Umbilical cord (tissue), 2 donors: ENCODE measurements at places on chromosomes 16 and 17. TPM values are rescaled to one million over a fixed set of nuclear protein-coding genes. Genes with fewer than 3 reads are reported as not detected.

GRCh38 chr17:74343526-74344284, 17.7 kb downstream of the KIF19 start:
- no peak for DNase-seq

- peak; percentile 96 for DNase-seq
These were observed 16.8 kb upstream of the RMI2 start for GRCh38 chr16:11328172-11329070.

DNA sequence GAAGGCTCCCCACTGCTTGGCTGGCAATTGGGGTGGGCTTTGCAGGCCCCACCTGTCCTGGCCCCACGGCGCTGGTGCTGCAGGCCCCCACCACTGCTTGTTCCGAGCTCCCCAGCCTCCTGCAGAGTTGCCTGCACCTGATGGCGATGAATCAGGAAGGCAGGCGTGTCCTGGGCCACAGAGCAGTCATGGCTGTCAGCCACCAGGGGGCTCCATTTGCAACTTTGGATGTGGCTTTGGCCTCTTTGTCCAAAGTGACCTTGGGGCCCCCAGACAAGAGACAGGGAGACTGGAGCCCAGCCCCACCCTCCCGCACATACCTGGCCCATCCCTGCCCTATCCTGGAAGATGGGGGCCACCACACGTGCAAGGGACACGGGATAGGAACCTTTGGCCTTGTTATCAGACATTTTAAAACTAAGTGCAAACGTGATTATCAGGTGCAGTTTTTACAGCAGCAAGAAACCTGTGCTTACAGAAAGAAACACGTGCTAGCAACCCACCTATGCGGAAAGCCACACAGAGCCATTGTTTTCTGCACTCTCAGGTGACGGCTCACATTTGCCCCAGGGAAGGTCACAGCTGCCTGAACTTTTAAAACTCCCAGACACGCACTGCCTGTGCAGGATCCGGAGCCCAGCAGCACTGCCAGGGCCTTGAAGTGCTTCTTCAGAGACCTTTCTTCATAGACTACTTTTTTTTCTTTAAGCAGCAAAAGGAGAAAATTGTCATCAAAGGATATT, at the start of gene DNASE1:
DNASE1 (plus strand) TSS at position 443 of the 743 bp plus-strand sequence. CDS start 683 bp downstream, outside the sequence.
- DNase-seq = peak; percentile 35

GRCh38 chr16:14497245-14498082, 132.6 kb downstream of the PARN start:
- no peak for DNase-seq

DNA sequence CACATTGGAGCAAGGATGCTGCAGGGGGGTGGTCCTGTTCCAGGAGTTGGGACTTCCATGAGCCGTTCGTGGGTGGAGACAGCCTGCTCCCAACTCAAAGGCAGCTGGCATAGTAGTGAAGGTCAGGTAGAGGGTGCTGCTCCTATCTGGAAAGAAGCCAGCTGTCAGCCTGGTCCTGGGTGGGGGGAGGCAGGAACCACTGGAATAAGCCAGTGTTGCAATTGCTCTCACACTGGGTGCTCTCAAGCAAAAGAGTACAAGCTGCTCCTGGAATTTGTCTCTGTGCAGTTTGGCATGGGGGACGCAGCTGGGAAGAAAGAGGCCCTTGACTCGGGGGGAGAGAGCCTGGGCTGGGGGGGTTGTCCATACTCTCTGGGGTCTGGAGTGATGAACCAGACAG, 8.7 kb downstream of the CACNG5 start:
- no peak for DNase-seq

GRCh38 chr16:57619606-57620334, 8.7 kb upstream of the ADGRG1 start:
- DNase-seq = peak; percentile 72

- DNase-seq = peak; percentile 96
These were observed 61.3 kb upstream of the SDK2 start for GRCh38 chr17:73705594-73705993.

GRCh38 chr16:85329059-85329812, 217.0 kb upstream of the CIBAR2 start:
- no peak for DNase-seq

- DNase-seq = no peak
These were observed 95.5 kb upstream of the ZNF469 start for GRCh38 chr16:88287219-88287618.

DNA sequence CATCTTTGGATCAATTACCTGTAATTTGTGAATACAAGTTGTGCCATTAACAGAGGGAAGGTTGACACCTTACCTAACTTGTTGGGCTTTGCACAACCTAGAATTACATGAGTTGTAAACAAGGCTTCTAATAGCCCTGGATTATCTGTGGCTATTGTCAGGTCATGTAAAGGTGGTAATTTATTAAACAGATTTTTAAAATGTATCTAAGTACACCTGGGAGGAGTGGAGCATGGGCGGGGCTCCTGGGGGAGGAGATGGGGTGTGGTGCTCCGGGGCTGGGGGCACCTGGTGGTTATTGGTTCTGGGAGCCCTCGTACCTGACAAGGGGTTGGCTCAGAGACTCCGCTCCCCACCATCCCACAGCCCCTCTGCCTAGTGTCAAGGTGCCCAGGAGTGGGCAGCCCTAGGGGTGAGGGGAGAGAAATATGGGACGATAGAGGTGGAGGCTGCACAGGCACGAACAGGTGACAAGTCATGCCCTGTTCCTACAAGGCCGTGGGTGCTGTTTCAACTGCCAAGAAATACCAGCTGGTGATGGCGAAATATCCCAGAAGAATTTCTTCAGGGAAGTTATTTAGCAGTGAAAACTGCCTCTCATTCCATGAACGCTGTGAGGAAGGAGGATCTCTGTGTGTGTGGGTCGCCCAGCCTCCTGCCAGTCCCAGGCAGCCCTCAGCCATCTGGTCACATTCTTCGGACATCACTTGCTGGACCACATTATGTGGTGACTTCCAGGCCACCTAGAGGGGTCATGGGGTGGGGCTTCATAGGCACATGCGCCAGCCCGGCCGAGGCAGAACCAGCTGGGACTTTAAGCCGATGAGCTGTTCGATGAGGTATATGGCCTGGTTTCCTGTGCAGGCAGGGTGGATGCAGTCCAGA, 55.5 kb upstream of the IRX3 start:
- DNase-seq = no peak

- DNase-seq = no peak
These were observed 64.3 kb upstream of the RBL2 start for GRCh38 chr16:53369921-53370320.

- DNase-seq = no peak
These were observed 11.9 kb downstream of the CTRL start for GRCh38 chr16:67919622-67920221.

DNA sequence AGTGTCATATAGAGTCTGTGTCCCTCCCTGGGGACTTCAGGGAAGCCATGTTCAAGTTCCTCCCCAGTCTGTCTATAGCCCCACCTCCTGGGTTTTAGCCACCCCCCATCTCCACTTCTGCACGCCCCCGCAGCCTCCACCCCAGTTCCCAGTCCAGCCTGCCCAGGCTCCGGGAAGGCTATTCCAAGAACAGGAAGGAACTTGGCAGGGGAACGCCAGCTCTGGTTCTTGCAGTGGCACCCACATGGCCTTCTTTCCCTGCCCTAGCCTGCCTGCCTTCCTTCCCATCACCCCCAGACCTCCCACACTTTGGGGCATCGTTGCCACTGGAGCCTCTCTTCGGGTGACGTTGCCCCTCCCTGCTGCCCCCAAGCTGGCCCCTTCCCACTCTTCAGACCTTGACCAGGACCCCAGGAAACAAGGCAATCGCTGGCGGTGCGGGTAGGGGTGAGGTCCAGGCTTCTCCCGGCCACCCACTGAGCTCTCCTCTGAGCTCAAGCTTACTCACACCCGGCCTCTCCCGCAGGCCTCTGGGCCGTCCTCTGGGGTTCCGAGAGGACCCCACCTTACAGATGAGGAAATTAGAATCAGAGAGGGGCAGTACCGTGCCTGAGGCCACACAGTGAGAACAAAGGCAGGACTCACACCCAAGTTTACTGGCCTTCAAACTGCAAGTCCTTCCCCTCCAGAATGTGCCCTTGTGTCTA, 9.2 kb upstream of the CES4A start:
- peak; percentile 23 for DNase-seq

Gene SLC6A4
- total RNA-seq = 1.2 TPM

Gene ETV4
- not detected for total RNA-seq

Gene MRPL28
- total RNA-seq = 36.8 TPM

Gene NHLRC4
- total RNA-seq = 0.48 TPM

Gene KRTAP4-6
- 1.2 TPM for total RNA-seq

Gene OR2C1
- total RNA-seq = 3.6 TPM

Gene KRTAP4-7
- total RNA-seq = not detected

Gene RBFOX1
- 3.1 TPM for total RNA-seq

Gene SLC16A11
- total RNA-seq = 2.9 TPM
